GDM1 (cell line): ENCODE measurements at places on chromosomes 2 and 18.

DNA sequence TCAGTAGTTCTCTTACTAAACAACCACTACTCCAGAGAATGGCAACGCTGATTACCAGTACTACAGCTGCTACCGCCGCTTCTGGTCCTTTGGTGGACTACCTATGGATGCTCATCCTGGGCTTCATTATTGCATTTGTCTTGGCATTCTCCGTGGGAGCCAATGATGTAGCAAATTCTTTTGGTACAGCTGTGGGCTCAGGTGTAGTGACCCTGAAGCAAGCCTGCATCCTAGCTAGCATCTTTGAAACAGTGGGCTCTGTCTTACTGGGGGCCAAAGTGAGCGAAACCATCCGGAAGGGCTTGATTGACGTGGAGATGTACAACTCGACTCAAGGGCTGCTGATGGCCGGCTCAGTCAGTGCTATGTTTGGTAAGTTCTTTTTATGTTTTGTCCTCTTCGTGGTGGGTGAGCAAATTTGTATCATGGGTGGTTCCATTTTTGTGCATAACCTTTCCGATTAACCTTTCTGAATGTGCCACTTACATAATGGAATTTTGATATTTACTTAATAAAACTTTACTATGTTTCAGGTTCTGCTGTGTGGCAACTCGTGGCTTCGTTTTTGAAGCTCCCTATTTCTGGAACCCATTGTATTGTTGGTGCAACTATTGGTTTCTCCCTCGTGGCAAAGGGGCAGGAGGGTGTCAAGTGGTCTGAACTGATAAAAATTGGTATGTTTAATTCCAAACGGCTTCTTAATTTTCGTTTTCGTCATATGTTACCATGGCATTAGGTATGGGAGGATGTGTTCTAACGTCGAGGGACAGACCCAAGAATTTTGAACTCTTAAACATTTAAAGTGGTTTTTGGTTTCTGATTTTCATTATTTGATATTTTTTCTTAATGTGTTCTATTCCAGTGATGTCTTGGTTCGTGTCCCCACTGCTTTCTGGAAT lies 1.3 kb downstream of the SLC20A1 start:
- no peak for DNase-seq

- DNase-seq = no peak
Observed at GRCh38 chr18:69757733-69758132, 189.9 kb downstream of the CD226 start.

- no peak for DNase-seq
Observed at GRCh38 chr18:41992703-41993102, 37.7 kb downstream of the PIK3C3 start.

DNA sequence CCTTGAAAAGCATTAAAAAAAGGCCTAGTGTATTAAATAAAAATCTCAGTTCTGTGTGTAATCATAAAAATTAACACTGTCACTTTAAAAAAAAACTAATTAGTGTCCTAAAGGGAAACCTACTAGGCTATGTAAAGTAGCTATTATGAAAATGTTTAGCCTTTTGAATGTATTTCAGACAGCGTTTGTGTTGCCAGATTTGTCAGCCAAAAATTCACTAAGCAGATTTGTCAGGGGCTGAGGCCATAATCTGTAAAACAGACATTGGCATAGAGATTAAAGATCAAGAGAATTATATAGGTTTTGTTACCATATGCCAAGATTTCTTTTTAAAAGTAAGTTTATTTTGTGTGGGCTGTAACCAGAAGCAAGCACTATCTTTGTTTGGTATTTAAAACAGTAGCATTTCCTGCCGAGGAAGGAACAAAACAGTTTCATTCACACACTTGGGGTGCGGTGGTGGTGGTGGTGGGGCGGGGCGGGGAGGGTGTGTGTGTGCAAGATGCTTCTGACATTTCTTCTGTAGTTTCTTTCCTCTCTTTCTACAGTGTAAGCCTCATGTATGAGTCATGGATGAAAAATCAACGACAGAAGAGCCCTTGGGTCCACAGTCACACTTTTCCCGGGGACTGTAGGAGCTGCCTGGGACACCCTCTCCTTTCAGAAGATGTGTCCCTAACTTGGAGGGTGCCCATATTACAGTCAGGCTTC lies 328.5 kb upstream of the FANCL start:
- no peak for DNase-seq

- DNase-seq = no peak
Observed at GRCh38 chr18:46445522-46446313, 211.3 kb downstream of the LOXHD1 start.

GRCh38 chr2:161825429-161825828 lies 201.2 kb downstream of the SLC4A10 start:
- DNase-seq = no peak

- DNase-seq = peak; percentile 5
Observed at GRCh38 chr2:237156031-237156856, 70.6 kb downstream of the COPS8 start.

DNA sequence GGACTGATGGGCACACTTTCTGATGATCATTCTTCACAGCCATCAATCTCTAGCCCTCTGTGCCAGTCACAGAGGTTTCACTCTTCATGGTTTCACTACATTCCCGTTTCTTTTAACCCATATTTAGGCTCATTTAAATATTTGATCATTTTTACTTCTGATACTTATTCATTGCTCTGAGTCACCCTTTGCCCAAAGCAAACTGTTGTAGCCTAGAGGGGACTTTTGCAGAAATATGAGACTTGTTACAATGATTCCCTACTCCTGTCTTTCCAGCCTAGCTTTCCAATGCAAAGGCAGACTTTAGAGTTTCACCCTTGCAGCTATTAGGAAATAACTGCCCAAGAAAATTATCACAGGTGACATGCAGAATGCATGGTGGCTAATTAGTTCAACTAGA lies 444.2 kb downstream of the PTPRM start:
- DNase-seq = no peak

DNA sequence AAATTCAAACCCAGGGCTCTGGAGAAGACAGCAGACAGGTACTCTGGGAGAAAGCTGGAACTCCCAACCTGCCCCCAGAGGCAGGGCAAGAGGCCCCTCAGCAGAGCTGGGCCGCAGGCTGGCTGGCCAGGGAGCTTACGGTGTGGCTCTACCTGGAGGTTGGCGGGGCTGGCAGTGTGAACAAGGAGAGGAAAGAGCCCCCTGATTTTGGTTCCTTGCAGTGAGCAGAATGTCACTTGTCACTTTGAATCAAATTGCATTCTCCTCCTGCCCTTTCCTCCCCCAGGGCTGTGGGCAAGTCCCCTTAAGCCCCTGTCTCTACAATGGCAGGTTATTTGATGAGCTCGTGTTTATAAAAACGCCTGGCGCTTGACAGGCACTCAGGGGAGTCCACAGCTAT lies 32.6 kb downstream of the MYO7B start:
- DNase-seq = no peak

DNA sequence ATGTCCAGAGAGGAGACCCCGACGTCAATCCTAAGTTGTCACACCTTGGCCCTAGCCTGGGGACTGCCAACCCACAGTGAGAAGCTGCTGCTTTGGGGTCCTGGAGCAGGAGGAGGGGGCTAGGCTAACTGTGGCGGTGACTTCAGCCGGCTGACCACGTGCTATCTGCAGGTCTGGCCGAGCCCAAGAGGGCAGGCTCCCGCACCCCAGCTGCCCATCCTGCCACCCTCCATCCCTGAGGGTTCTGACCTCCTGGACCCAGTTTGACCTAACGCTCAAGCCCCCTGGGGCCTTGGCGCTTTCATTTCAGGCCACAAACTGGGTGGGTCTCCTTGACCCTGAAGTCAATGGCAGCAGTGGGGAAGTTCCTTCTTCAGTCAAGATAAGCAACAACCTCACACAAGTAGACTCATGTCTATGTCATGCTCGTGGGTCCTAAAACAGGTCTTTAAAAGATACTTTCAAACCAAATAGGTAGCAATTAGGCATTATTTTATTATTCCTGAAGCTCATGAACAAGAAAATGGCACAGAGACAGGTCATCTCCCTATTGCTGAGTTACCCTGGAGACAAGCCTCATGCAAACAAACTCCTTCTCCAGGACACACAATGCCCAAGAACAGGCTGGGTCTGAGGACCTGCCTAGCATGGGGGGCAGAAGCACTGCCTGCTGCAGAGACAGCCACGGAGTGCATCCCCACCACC lies 2.3 kb downstream of the HES6 start:
- DNase-seq = no peak
